ENCODE measurements at places on chromosomes 4 and X.
A peak's percentile ranks its signal among the peaks of the same experiment; 100 is the strongest.

- no peak for DNase-seq
Measured at GRCh38 chrX:102784550-102784949, 64.0 kb downstream of the GPRASP3 start.

GRCh38 chr4:79993476-79993875 lies 79.6 kb downstream of the ANTXR2 start:
- no peak for DNase-seq

DNA sequence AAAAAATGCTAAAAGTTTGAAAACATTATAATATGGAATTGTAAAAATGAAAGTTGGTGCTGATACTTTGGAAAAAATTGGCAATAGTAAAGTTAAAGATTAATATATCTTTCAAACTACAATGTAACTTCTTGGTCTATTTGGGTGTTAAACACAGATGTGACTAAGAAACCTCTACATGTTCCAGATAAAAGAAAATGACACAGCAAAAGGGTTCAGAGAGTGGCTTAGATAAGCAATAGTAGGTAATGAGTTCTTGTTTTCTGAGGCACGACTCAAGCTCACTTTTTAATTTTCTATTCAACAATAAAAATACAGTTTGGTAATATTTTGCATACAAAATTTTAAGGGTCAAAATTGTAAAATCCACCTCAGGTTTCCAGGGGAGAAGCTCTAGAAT lies 292.7 kb downstream of the GALNTL6 start:
- no peak for DNase-seq

- no peak for DNase-seq
Measured at GRCh38 chr4:5330339-5330989, 279.2 kb downstream of the STK32B start.

DNA sequence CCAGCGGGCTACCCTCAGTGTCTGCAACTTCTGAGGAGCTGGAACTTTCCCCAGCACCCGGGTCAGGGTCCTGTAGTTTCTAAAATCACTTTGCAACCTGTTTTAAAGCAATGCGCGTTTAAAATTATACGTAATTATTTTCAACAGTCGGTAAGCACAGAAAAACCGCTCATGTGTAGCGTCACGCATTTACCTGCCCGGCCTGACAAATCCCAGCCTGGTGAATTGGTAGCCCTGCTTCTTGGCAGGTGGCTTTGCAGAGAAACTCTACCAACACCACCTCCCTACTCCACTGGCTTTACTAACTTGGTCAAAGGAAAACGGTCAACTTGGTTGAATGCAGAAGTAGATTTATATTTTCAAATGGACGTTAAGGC lies 640 bp downstream of the BANK1 start:
- no peak for DNase-seq

- no peak for DNase-seq
Measured at GRCh38 chr4:54909961-54910360, 215.4 kb downstream of the KDR start.

- DNase-seq, result no peak
Measured at GRCh38 chrX:68365341-68365740, 68.0 kb downstream of the OPHN1 start.

- no peak for DNase-seq
Measured at GRCh38 chr4:177728361-177729152, 286.3 kb upstream of the AGA start.

GRCh38 chr4:87042986-87043820 lies 108.4 kb downstream of the AFF1 start:
- DNase-seq, result no peak

GRCh38 chr4:2082118-2082517 lies 23.0 kb downstream of the NAT8L start:
- DNase-seq, result no peak

DNA sequence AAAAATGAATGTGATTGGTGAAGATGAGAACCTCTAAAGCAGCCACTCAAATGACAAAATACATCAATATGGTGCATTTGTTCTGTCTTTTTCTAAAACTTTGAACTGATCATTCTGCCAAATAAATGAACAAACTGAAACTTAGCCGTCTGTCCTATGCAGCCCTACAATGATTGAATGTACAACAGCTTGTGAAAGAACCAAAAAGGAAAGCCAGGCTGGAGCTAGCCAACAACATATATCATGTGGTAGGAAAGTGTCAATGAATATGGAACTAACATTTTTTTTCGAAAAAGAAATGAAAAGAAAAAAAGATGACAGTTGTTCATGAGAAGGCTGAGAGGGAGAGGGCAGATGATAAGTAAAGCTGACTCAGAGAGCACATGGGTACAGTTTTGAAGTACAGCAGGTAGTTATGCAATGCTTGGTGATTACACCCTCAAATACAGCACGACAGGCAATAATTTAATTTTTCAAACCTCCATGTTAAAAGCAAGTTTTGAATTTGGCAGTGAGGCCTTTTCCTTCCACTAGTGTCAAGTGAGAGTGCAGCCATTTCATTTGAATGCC lies 21.2 kb upstream of the SLC7A11 start:
- no peak for DNase-seq

- DNase-seq, result no peak
Measured at GRCh38 chr4:181225616-181226261, 1017.5 kb upstream of the TENM3 start.

DNA sequence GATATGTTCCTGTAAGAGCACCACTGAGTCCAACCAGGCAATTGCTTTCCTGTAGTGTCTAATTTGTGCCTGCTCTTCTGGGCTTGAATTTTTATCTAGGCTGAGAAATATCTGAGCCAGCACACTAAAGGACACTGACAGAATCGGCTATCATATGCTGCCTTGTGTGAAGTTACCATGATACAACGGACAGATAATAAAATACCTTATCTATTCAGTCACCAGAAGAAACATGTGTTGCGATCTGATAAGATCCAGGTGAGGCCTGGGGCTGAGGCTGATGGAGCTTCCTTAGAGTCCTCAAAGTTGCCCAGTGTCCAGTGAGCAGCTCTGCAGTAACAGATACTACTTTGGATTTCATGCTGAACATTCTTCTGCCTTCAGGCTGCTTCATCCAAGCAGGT lies 111.8 kb downstream of the ZNF518B start:
- DNase-seq, result no peak

DNA sequence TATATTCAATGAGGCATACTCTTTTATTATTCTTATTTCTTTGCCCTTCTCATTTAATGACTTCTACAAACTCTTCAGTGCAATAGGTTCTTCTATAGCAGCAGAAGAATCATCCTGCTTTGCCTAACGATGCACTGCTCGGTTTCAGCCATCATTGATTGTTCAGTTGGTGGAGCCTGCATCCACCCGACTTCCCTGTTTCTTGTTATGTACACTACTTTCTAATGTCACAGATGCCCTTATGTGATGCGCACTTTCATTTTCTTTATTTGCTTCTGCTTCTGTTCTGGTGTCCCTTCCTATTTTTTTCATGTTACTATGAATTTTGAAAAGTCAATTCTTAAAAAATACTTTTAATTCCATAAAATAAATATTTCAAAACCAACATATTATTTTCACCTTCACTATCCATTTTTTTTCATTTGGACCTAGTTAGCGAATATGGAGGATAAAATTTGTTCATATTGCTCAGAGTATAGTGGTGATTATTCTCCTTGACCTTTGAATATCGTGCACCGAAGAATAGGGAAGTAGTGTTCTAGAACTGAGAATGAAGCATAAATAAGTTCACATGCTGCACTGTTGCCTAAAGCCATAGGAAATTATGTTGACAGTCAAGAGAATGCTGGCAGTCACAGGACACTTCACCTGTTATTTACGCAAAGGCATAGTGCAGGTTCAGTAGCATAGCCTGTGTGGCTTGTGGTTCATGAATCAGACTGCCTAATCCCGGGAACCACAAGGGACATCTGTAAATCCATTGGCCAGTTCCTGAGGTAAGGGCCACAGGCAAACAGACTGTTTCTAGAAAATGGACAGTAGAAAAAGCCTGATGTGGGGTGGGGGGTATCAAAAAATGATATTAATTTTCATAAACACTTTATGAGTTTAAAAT lies 21.3 kb upstream of the SFRP2 start:
- DNase-seq, result no peak

DNA sequence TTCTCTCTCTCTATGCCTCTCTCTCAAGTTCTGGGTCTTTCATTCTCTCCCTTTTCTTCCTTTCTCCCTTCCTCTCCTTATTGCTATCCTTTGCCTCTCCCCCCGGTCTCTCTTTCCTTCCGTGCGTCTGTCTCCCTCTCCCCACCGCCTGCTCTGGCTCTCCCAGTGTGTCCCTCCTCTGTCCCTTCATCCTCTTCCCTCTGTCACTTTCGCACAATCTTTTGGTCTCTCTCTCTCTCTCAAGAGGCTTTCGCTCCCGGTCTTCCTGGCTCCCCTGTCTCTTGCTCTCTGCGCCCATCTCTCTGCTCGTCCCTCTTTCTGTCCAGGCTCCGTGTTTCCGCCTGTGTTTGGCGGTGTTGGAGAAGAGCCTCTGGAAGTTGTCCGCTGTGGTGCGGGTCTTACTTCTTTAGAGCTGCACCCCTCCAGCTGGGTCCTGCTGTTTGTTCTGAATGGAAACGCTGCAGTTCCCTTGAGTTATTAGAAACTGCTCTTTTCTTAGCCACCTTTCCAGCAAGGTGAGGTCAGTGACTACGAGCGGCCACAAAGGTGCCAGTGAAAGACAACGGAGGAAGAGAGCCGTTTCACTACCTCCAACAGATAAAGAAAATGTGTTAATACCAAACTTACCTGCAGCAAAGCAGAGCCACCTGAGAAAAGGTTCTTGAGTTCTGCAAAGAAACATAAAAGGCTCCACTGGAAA lies 1.1 kb downstream of the BMPR1B start:
- DNase-seq, result no peak

DNA sequence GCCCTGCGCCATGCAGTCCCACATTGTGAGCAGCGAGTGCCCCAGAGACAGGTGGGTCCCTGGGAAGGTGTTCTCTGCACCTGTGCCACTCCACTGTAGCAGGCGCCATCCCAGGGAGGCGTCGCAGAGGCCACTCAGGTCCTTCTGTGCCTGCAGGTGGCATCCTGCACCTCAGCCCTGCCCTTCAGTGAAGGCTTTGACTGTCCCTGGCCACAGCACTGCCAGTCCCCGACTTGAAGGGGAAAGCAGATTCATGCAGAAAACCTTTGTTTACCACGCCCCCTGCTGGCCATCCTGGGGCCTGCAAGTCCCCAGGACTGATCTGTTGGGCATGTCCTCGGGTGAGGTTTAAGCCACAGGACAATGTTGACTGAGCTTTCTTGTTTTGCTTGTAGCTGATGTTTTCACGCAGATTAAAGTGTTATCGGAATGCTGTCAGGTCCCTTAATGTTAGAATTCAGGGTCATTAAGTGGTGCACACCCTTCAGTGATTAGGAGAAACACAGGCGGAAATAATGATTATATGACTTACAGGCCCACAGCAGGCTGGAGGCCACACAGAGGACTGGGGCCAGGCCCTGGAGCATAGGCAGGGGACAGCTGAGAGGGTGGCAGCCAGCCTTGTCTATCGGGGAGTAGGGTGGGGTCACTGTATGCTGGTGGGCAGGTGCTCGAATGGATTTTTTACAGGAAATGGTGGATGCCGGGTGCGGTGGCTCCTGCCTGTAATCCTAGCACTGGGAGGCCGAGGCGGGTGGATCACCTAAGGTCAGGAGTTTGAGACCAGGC lies 5.0 kb downstream of the TACC3 start:
- peak; percentile 89 for DNase-seq

DNA sequence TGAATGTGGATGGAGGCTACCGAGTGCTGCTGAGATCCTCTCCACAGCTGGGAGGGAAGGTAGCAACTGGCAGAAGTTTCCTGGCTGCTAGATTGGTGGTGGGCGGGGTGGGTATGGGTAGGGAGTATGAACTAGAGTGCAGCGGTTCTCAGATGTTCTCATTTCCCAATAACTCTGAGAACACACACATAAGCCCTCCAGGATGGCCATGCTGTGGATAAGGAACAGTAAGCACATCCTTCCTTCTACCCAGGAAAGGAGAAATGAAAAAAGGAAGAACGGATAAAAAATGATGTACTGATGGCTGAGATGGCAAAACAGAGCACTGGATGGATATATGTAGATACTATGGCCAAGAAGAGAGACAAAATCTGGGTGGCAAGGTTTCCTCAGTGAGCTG lies 116.0 kb downstream of the ZNF827 start:
- DNase-seq, result no peak

DNA sequence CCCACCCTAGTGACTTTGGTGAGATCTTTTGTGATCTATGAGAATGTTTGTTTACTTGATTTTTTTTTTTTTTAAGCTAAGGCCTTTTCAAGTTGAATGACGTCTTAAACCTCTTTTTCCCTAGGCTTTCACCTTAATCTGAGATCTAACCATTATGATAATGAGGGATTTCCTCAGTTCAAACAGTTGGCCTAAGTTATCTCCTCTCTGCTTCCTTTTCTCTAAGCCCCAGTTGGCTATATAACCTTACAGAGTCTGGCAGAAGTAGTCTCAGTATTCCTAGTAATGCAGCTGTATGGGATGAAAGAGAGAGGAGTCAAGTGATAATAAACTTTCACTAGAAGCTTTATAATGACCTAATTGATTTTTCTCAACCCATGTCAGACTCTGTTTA lies 99.0 kb downstream of the STIM2 start:
- DNase-seq, result no peak

DNA sequence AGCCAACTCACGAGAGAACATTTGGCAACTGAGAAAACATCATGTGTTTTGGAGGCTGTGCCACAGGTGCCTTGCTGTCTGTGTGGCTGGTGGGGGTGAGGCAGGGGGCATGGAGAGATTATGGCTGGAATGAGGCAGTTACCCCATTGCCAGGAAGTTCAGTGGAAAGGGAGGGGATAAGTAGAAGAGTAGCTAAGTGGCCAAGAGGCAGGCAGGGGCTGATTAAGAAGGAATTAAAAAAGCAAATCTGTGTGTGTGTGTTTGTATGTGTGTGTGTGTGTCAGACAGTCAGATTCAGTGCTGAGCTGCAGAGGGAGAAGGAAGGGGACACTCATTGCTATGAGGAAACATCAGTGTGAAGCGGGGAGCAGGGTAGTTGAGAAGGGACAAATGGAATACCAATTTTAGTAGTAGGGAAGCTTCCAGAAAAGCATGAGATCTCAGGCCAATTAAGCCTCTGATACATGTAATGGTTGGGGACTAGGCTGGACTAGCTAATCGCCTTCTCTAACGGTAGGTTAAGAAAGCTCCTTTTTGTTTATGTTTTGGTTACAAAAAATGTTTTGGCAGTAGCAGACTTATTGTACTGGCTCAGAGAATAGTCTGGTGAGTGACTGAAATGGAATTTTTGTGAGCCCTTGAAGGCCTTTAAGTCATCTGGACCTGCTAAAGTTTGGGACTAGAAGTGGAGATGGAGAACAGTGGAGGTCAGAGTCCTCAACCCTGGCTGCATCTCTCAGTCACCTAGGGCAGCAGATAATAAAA lies 18.5 kb downstream of the TMEM164 start:
- DNase-seq, result no peak

DNA sequence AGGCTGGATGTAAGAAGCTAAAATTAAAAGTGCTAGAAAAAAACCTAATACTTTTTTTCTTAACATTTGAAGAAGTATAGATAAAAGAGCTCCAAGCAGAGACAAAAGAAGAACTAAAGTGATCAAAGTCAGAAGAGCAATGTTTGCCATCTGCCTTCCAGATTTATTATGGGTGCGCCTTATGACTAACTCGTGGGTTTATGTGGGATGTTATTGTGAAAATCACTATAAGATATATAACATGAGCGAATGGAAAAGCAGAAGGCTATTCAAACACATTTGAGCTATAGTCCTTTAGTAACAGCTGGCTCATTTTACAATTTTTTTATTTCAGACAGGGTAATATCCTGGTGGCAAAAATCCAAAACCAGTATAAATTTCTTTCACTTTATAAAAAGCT lies 1040.7 kb downstream of the RAPGEF2 start:
- DNase-seq, result no peak

GRCh38 chr4:3682236-3683076 lies 83.7 kb upstream of the ADRA2C start:
- no peak for DNase-seq

All from stimulated activated CD4-positive, alpha-beta T cell treated with anti-CD3 and anti-CD28 coated beads, Interleukin-1b, Interleukin-23, amount 100 ng/mL, for 4 hours (primary cell).